Mucosa of gallbladder (tissue), 1 donor: ENCODE measurements at places on chromosomes 2 and 18.

DNA sequence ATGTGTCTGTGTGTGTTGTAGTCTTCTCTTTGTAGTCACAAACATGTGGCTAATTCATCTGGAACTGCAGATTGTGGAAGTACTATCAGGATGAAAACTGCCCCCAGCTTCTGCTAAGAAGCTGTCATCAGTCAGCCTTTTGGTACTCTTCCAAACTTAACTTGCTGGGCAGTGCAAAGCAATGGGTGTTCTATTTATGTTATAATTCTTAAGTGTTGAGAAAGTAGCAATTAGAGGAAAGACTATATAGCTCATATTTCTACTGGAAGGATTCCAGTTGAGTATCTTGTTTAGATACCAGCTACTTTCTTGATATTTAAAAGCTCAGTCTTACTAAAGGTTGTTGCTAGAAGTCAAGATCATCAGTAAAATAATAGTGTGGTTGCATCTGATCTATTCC, 52.1 kb downstream of the SLC38A11 start:
- no peak for DNase-seq

- no peak for DNase-seq
Observed at GRCh38 chr18:78144669-78145068, 834.9 kb upstream of the SALL3 start.

DNA sequence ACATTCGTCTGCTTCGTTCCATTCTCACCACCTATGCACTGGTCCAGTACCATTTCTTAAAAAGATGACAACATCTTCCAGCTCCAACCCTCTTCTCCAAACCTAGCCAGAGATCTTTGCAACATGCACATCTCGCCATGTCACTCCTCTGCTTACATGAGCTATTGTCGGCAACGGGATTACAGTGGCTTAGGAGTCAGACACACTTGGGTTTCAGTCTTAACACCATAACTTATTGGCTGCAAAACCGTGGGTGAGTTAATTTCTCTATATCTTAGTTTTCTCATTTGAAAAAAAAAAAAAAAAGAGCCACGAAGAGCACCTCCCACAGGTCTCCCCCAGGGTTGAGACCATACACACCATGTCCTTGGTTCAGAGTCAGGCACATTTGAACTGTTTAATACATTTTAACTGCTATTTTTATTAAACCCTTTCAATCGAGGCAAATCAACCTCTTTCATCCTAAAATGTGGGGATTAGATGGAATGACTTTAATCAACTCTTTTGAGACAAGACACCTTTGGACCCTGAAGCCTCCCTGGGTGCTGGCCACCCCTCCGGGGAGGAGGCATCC, 889 bp downstream of the ANKRD29 start:
- no peak for DNase-seq

DNA sequence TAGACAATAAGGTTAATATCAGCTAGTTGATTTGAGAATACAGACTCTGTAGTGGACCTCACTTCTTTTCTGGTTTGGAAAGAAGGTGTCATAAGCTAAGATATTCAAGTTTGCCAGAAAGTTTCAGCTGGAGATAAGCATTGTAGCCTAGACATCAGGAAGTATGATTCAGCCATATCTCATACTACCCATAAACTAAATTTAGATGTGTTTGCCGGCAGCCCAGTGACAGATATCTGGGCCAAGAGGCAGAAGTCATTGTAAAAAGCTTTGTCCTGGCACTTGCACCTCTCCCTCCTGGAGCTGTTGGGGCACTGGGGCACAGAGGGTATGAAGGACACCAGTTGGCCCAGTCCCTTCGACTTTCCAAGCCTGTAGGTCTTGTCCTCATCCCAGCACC, 128.0 kb downstream of the EPHA4 start:
- DNase-seq = no peak

DNA sequence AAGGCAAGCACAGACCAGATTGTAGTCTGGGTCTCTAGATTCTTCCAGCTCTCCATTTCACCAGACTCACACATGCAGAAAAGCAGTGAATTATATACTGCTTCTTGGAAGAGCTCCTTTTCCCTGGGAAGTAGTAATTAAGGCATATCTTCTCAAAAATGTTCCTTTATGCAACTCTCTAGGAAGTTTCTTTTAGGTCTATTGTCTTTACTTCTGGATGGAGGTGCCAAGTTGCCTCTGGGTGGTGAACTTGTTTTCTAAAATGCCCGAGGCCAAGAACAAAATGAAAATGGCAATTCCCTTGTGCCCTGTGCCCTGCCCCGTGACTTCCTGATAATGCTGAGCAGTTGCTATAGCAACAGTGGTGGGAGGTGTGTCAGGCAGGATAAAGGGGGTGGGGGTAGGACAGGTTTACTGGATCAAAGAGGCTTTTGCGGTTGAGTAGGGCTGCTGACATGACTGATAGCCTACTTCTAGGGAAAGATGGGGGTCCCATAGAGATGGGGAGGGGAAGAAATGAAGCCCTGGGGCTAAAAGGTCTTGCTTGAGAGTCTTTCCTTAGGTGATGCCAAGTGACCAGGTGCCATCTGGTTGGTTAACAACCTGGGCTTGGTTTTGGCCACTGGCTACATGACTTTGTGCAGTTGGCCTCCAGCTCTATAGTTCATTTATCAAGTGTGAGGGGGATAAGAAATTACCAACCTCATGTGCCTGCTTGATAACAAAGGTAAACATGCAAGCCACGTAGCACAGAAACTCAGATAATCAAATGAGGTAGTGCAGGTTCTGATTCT, 11.8 kb downstream of the IGFBP2 start:
- DNase-seq = no peak

DNA sequence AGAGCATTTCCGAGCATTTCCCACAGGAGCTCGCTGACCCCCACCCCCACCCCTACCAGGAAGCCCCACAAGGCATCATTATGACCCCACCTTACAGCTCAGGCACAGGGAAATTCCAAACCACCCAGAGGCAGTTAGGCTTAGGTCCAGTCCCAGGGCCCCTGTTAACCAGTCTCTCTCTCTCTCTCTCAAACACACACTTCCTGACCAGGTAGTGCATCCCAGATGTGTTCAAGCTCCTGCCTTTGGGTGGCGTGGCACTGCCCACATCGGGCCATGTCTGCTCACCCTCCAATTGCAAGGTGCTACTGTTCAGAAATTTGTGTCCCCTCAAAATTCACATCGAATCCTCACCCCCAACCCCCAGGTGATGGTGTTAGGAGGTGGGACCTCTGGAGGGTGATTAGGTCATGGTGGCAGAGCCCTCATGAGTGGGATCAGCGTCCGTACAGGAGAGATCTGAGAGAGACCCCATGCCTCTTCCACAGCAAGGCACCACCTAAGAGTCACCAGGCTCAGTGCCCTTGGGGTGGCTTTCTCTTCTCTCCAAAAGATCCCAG, 8.8 kb downstream of the COPS9 start:
- no peak for DNase-seq

GRCh38 chr2:180733330-180733729, 247.1 kb upstream of the UBE2E3 start:
- DNase-seq = no peak

- DNase-seq = no peak
Observed at GRCh38 chr2:109312902-109313301, 183.9 kb downstream of the SH3RF3 start.

- no peak for DNase-seq
Observed at GRCh38 chr2:10599921-10600320, 89.9 kb downstream of the NOL10 start.

DNA sequence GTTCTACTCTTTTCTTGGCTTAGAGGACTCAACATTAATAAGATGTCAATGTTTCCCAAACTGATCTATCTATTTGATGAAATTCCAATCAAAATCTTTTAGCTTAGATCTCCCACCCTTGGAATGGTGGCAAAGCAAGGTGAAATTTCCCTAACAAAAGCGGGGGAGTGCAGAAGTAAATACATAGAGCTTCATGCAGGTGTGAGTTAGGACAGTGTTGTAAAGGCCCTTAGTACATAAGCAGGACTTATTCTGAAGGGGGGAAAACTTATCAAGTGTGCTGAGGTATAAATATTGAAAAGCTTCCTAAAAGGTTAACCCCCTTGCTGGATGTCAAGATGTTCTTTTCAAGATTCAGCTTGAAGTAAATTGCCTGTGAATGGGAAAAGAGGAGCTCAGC, 608.6 kb upstream of the CELF4 start:
- DNase-seq = no peak

GRCh38 chr2:182435754-182436153, 8.9 kb upstream of the PDE1A start:
- DNase-seq = no peak

GRCh38 chr2:240134956-240135520, 1.1 kb downstream of the COPS9 start:
- no peak for DNase-seq

DNA sequence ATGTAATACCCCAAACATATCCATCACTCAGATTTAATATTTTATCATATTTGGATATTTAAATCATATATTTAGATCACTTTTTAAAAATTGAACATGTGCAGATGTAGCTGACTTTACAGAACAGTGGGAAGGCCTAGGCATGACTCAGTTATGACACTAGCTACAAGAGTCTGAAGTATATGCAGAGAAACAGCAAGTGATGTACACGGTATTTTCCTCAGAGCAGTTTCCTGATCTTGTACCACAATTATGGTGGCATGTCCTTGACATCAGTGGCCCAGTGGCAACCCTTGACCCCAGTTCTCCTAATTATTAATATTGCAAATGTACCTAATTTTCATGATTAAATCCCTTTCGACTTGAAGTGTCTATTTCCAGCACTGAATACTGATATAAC, 28.2 kb downstream of the CDKL4 start:
- no peak for DNase-seq

- DNase-seq = no peak
Observed at GRCh38 chr18:3626929-3627458, 177.0 kb downstream of the TGIF1 start.

- DNase-seq = peak; percentile 80
Observed at GRCh38 chr2:11753452-11753885, 7.0 kb downstream of the LPIN1 start.

- no peak for DNase-seq
Observed at GRCh38 chr2:101185656-101186055, 34.5 kb upstream of the TBC1D8 start.

- DNase-seq = no peak
Observed at GRCh38 chr18:35095983-35096676, 54.9 kb downstream of the MAPRE2 start.

DNA sequence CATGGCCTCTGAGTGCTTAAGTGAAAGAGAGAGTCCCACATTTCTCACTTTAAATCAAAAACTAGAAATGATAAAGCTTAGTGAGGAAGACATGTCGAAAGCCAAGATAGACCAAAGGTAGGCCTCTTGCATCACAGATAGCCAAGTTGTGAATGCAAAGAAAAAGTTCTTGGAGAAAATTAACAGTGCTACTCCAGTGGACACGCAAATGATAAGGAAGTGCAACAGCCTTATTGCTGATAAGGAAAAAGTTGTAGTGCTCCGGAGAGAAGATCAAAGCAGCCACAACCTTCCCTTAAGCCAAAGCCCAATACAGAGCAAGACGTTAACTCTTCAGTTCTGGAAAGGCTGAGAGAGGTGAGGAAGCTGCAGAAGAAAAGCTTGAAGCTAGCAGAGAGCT, 32.1 kb downstream of the PSMD1 start:
- DNase-seq = no peak

DNA sequence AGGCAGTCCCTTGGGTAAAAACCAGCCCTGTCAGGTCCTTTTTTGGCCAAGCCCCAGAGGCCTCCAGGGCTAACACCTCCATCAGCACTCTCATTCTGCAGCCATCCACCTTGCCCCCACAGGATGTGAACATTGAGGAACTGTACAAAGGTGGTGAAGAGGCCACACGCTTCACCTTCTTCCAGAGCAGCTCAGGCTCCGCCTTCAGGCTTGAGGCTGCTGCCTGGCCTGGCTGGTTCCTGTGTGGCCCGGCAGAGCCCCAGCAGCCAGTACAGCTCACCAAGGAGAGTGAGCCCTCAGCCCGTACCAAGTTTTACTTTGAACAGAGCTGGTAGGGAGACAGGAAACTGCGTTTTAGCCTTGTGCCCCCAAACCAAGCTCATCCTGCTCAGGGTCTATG, 7.3 kb downstream of the IL1F10 start:
- DNase-seq = no peak

DNA sequence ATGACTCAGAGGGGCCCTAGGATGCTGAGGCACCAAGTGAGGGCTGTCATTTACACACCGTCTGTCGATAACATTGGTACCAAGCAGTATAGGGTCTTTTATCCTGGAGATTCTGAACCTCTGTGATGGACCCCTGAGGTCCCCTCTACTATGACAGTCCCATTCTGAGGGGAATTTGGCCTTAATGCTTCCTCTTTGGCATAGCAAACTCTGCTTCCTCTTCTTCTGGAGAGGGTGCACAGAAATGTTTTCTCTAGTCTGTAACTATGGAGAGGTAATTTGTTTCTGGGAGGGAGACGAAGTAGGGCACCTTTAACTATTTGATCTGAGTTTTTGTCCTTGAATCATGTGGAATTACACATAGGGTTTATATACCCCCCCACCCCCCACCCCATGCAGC, 44.8 kb downstream of the INPP4A start:
- DNase-seq = no peak

GRCh38 chr2:174554529-174555150, 43.0 kb downstream of the WIPF1 start:
- DNase-seq = no peak

DNA sequence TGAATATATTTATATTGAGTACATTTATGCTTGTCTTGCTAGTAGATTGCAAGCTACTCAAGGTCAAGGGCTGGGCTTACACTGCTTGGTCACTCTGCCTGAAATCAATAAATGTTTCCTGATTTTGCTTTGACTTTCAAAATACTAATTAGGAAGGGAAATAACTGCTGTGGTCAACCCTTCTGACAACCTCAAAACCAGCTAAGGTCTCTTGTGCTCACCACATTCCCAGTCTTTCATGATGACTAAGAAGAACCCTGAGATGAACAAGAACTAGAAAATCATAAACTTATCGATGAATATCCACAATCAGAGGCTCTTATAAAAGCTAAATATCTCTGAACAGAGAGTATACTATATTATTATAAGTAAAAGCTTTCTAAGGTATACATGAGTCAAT, 33.3 kb downstream of the ABCB11 start:
- DNase-seq = no peak

GRCh38 chr18:58438161-58438957, 190.5 kb downstream of the ALPK2 start:
- DNase-seq = no peak

DNA sequence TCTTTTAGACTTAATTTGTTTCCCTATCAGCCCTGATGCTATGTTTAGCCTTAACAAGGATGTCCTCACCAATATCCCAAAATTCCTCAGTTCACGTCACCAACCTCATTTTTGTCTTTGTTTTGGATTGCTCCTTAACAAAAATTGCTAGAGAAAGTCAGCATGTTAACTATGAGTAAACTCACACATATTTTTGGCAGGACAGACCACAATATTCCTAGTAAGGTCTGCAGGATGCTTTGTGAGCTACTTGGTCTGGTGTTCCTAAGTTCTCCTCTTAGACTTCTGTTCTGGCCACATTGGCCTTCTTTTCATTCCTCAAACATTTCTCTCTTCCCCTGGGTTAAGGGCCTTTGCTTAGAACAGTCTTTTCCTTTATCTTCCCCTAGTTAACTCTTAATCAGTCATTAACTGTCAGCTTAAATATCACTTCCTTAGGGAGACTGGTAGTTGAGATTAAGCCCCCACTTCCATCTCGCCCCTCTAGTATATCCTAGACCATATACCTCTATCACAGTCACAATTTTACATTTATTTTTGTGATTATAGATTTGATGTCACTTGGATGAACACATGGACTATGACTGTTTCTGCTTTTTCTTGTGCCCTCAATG, 116.2 kb downstream of the ADCYAP1 start:
- DNase-seq = no peak
